ENCODE measurements at places on chromosomes 7 and 10.

DNA sequence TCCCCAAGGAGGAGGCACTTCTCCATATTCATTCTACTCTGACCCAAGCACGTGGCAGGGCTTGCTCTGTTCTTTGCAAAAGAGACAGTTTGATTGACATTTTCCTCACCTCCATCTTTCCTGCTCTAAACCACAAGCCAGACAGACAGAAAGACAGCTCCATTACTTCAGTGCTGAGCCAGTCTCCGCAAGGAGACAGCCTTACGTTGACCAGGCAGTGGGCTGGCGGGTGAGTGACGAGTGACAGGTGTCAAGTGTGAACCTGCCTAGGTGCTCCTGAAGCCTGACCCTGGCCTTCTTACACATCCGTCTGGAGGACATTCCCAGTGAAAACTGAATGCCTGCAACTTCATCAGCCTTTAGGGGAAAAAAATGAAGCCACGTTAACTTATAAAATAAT, 314.6 kb downstream of the TNS3 start:
- no peak for DNase-seq

GRCh38 chr10:95742962-95743535, 12.9 kb upstream of the ENTPD1 start:
- no peak for DNase-seq

GRCh38 chr7:505171-505570, 14.5 kb downstream of the PDGFA start:
- no peak for DNase-seq

GRCh38 chr7:119964788-119965542, 308.0 kb upstream of the KCND2 start:
- DNase-seq: no peak

DNA sequence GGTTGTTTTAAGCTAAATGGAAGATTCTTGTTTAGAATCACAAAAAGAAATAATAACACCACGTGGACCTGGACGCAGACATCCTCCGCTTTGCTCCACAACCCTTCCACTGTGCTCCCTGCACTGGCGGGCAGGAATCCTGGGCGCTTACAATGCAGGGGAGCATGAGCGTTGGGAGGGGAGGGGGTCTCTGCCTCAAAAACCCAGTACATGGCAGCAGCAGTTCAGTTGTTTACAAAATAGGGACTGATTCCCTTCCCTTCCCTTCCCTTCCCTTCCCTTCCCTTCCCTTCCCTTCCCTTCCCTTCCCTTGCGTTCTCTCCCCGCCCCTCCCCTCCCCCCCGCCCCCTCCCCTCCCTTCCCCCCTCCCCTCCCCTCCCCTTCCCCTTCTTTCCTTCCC, 169.6 kb upstream of the ITGB1 start:
- DNase-seq: no peak

GRCh38 chr7:131026297-131027000, 292.4 kb upstream of the KLF14 start:
- DNase-seq: no peak

DNA sequence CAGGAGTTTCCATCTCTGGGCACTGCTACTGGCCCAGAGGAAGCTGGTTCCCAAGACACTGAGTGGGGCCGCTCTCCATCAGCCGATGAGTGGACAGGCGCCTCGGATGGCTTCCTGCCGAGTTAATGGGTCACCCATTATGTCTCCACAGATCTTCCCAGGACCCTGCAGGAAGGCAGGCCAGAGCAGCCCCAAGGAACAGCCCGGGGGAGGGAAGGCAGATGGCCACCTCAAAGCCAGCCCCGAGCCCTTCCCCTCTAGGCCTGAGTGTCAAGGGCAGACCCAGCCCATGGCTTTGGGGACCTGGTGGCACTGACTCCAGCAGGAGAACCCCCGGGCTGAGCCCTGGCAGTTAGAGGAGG, 3.4 kb upstream of the LFNG start:
- no peak for DNase-seq

DNA sequence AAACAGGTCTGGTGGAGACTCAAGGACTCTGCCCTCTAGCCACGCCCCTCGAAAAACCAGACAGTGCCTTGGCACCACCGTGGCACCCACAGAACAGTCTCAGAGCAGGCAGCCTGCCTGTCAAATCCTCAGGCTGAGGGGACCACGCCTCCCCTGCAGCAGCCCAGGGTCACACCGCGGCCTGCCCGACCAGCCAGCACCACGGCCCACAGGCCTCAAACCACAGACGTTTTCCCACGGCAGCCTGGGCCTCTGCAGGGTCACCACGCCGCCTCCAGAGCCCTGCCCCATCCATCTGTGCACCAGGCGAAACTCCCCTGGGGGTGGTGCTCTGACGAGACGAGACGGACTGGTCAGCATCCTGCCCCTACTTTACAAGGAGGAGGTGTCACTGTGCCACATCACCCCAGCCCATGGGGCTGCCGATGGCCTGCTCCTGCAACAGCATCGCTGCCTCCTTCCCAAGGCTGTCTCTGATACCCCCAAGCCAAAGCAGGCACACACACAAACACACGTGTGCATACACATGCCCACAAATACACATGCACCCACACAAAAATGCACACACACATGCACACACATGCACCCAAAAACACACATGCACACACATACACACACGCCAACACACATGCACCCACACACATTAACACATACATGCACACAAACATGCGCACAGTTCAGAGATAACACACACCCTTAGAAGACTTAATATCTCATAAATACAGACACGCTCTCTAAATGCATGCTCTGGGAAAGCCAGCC, 24.6 kb downstream of the PAPOLB start:
- no peak for DNase-seq

DNA sequence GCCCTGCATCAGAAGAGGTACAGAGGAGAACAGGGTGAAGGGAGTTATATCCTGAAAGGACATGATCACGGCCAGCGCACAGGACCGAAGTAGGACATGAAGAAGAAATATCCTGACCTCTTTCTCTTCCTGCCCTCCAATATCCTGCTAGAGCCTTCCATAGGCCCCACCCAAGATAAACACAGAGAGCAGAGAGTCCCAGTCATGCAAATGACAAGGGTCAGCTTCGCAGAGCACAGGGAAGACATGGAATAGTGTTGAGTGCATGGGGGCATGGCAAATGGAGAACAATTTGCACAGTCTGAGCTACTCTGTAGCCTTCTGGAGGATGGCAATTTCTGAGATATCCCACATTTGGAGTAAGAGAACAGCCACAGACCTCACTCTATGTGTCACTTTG, 371.4 kb downstream of the GRM8 start:
- DNase-seq: no peak

- DNase-seq: no peak
These were observed 69.2 kb upstream of the INSIG1 start for GRCh38 chr7:155228459-155228845.

GRCh38 chr7:132044247-132044646, 487.8 kb upstream of the PODXL start:
- DNase-seq: no peak

DNA sequence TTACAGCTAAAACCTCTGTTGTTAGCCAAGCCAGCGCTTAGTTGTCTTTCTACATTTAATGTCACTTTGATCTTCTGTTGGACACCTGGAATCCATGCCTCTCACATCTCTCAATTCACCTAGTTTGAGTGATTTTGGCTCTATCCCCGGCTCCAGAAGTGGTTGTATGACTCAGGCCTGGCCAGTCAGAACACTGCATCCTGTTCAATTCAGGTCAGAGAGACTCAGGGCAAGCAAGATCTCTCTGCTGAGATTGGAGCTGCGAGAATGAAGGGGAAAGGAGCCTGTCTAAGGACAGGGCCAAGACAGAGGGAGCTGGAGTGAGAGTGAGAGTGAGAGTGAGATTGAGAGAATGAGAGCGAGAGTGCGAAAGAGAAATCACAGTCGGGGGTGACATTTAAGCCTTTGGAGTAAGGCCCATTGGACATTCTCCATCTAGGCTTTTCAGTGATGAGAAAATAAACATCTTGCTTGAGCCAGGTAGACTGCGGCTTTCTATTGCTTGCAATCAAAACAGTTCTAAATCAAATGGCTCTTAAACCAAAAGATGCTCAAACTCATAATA, 83.3 kb upstream of the DYNC1I1 start:
- no peak for DNase-seq

DNA sequence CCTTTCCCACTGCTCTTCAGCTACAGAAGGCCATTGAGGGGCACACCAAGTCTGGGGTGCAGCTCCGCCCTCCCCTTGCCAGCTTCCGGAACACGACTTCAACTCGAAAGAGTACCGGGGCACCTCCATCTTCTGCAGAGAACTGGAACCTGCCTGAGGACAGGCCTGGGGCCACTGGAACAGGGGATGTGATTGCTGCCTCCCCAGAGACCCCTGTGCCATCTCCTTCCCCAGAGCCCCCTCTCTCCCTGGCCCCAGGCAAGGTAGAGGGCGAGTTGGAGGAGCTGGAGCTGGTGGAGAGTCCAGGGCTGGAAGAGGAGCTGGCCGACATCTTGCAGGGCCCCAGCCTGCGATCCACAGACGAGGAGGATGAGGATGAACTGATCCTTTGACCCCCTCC, 10.9 kb downstream of the FAM131B start:
- DNase-seq: no peak

DNA sequence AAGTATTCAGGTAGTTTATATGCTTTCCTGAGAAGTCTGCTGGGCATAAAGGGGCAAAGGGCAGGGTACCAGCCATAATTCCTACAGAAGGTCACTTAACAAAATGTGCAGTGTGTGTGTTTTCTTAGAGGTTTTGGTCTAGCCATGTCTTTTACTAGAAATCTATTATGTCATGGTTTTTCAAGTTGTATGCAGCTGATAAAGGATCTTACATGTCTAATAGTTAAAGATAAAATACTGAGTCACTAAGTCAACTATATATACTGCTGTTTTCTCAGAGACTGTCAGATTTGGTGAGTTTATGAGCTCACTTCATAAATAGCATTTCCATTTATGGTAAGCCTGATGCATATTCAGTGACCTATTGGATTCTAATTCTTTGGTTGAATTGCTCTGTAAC, 7.7 kb downstream of the CASP2 start:
- no peak for DNase-seq

DNA sequence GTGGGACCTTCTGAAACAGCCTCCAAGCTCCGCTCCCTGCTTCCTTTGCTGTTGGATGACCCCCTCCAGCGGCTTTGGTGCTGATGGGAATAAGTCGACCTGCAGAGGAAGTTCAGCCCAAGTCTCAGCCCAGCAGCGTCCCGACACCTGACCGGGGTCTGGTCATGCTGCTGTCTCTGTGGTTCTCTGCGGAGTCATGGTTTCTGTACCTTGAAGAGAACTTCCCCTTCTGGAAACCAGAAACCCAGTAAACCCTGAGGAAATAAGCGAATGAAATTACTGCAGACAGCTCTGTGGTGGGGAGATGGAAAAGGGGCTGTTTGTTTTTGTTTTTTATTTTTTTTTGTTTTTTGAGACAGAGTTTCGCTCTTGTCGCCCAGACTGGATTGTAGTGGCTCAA, 18.3 kb upstream of the ZNF12 start:
- peak; percentile 78 for DNase-seq

DNA sequence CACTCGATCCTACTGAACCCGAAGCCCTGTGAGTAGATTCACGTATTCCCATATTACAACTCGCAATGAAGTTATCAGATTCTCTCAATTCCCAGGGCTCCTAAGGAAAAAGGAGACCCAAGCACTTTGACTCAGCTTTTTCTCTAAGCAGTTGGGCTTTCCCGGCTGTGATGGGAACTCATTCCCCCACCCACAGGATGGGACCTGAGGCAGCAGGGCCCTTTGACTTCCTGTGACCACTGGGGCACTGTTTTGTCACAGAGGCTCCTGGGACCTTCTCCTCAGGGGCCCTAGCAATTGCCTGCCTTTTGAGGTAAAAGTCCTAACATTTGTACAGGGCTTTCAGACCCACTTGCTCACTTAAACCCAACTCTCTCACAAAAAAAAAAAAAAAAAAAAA, 122.8 kb upstream of the PDLIM1 start:
- DNase-seq: no peak

DNA sequence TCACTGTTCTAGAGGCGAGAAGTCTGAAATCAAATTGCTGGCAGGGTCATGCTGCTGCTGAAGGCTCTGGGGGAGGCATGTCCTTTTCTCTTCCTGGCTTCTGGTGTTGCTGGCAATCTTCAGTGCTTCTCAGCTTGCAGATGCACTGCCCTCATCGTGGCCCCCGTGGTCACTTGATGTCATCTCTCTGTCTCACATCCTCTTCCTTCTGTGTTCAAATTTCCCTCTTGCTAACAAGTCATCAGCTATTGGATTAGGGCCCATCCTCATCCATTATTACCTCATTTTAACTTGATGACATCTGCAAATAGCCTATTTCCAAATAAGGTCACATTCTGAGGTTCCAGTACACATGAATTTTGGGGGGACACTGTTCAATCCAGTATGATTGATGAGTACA, 36.6 kb upstream of the SRGN start:
- peak; percentile 60 for DNase-seq

DNA sequence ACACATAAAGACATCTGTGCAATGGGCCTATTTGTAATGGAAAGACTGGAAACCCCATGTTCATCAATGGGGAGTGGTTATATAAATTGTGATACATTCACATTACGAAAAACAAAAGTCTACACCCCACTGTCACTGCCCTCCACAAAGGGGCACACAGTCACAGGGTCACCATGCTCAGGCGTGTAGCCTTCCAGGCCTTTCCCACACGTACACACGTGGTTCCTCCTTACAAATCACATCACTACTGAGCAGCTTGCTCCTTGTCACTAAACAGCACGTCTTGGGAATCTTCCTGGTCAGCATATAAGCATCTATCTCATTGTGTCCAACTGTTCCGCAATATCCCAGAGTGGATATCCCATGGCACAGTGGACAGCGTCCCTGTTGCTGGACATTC, 163.1 kb downstream of the SLIT1 start:
- DNase-seq: no peak

DNA sequence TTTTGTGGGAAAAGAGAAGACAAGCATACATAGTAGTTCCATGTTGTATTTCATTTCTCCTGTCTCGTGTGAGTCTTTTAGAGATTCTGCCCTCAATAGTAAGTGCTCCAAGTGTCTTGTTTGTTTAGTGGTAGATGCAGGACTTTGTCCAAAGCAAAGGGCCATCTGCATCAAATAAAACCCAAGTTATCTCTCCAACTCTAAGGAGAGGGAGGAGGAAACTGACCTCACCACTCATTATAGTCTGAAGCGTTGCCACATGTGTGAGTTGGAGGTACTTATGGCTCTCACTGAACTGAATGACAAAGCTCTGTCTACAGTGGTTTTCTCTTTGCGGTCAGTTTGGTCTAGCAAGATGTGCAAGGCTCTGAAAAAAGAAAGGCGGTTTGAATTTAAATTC, 272.6 kb downstream of the DOCK4 start:
- DNase-seq: no peak

DNA sequence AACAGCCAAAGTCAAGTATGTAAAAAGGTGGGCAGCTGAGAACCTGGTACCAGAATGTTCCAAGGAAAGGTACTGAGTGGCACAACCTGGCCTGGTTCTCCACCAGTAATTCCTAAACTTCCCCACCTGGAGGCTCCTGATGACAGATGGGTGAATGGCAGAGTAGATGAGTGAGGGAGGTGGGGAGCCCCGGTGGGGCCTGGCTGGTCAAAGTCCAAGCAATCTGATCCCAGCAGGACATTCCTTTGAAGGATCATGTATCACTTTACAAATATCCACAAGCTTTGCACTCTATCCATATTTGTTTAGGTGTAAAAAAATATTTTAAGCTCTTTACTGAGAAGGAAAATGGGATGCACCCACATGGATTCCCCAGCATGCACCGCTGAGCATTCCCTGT, 250.2 kb downstream of the DPP6 start:
- DNase-seq: no peak

GRCh38 chr7:50480797-50481196, 30.6 kb upstream of the FIGNL1 start:
- no peak for DNase-seq

- DNase-seq: no peak
These were observed 480.8 kb downstream of the RPS24 start for GRCh38 chr10:78514459-78514858.

- DNase-seq: no peak
These were observed 57.9 kb downstream of the AKR1C4 start for GRCh38 chr10:5254488-5254887.
